ENCODE measurements at places on chromosomes 4 and X.
A peak's percentile ranks its signal among the peaks of the same experiment; 100 is the strongest.

DNA sequence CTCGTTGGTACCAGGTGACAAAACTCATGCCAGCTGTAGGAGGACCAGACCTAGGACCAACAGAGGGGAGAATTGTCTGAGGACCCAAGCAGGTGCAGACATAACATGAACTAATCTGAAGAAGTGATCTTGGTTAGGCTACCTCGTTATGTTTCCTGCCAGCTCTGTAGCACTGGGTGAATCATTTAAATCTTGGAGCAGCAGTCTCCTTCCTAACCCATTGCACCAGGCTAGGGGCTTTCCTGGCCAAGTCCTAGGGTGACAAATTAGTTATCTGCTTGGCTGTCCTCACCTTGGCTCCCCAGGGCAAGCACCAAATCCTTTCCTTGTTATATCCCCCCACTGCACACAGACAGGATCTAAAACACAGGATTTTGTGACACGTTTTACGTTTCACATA lies 87.8 kb downstream of the WWC2 start:
- no peak for DNase-seq

GRCh38 chr4:79267671-79268070 lies 58.2 kb downstream of the NAA11 start:
- DNase-seq = no peak

DNA sequence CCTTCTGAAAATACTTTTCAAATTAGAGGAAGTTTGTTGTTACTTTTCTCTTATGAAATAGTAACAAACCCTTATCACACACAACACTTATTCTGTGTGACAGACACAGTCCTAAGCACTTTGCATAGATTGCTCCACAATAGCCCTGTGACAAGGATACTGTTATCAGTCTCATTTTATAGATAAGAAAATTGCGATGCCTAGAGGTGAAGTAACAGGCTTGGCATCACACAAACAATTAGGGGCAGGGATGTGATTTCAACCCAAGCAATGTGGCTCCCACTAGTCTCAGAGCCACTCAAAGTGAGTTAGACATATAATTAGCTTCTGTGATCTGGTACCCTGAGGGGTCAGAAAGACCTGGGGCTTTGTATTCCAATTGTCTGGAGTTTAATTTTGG lies 339.9 kb downstream of the FBXO8 start:
- no peak for DNase-seq

GRCh38 chr4:165364452-165365080 lies 14.2 kb upstream of the CPE start:
- no peak for DNase-seq

DNA sequence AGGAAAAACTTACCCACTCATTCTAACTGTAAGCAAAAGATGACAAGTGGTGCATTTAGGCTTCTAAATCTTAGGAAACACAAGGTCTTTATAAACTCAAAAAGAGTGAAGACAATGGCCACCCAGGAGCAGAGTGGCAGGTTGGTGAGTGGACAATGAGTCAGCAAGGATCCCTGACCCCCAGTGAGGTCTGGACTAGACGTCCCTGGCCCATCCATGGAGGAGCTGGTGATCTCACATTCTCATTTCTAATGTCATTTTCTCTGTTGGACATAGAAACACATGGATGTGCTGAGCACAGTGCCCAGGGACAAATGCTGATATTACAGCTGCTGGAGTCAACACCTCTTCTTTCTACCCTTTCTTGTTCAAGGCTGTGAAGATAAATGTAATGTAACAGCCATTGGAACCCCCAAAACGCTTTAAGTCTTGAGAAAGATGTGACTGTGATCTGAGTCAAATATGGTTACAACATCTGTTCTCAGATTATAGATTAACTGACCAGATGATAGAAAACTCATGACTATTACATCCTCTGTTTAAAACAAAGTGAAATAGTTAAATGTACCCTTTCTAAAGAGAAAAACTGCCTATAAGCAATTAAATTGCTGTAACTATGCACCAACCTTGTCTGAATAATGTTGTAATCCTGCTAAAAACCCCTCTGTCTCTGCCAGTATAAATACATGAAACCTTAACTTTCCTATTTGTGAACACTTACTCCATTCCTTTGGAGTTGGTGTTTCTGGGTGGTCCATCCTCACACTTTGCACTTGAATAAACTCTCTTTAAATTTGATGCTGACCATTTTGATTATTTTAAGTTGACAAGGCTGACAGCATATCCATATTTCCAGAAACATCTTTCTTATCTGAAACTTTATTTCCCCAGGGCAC lies 92.7 kb downstream of the USP46 start:
- DNase-seq = no peak

GRCh38 chrX:40883021-40883619 lies 147.8 kb upstream of the MED14 start:
- DNase-seq = no peak

- peak; percentile 15 for DNase-seq
Measured at GRCh38 chr4:116387937-116388474, 697.4 kb downstream of the TRAM1L1 start.

GRCh38 chr4:8836664-8837171 lies 34.9 kb downstream of the HMX1 start:
- DNase-seq = no peak

- no peak for DNase-seq
Measured at GRCh38 chrX:79147477-79147876, 3.0 kb downstream of the GPR174 start.

- DNase-seq = no peak
Measured at GRCh38 chrX:31934842-31935370, 863.1 kb upstream of the FTHL17 start.

DNA sequence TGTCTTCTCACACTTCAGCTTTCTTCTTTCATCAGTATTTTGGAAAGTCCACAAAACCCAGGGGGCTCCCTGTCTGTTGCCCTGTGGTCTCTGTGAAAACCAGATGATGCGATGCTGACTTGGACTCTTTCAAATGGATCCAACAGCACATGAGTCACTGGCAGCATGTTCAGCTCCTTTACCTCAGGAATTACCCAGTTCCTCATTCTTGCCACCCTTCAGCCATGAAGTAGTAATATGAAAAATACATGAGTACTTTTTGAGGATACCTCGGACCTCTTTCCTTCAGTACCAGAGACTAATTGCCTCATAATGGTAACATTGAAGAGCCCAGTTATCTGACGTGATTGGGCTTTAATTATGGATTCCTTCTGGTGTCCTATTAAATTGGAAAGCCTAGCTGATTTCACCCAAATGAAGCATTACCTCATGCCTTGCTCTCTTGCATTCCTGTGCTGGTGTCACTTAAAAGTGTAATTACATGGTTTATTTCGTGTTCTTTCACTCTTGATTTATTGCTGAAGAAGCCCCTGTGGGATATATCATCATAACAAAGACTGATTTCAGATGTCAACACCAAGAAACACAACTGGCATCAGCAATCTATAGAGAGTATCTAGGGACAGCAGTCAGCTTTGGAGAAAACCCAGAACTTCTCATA lies 63.4 kb downstream of the NFKB1 start:
- no peak for DNase-seq

DNA sequence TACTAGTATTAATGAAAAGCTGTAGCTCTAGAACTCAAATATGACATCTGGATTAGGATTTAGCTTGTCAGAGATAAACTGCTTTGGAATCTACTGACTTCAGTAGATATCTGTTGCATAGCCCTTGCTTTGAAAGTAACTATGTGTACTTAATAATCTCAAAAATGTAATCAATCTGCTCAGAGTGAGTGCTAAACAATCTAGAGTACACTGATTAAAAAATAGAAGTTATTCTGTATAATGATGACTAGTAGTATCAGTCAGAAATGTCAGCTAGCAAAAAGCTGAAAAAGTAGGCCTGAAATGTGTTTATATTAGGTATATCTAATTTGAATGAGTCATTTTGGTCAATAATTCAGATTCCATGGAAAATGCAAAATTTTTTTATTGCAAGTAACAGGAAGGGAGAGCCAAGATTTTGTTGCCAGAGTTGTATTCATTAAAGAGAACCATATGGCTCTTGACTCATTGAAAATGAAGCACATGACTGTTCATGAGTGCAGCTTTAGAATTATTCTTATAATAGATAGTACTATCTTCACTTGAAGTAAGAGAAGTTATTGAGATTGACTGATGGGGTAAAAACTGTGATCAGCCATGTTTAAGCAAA lies 20.0 kb downstream of the CLCN3 start:
- DNase-seq = peak; percentile 42

DNA sequence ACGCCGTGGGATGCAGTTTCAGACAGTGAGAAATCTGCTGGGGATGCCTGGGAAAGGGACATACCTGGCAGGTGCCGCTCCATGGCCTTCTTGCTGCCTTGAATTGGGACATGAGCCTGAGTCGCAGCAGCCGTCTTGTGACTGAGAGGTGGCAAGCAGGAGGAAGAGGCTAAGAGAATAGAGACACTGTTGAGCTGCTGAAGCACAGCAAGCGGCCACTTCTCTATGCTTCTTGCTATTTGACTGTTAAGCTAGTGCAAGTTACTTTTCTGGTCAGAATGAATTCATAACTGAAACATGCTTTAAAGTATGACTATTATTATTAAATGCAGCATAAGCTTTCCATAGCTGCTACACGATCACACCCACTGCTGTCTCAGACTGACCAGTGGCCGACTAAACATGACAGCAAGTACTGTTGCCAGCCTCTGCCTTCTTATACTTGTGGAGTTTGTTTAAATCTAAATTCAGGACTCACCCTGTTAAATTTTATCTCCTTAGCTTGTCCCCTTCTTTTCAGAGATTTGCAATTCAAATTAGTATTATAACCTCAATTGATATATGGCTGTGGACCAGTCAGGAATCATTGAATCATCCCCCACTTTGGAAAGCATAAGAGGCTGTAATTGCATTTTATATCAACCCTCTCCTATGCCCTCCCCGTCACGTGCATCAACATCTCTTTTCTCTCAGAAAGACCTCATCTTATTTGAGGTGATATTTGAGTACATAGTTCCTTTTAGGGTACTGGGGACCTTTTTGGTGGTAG lies 24.8 kb upstream of the ACSL1 start:
- DNase-seq = no peak

DNA sequence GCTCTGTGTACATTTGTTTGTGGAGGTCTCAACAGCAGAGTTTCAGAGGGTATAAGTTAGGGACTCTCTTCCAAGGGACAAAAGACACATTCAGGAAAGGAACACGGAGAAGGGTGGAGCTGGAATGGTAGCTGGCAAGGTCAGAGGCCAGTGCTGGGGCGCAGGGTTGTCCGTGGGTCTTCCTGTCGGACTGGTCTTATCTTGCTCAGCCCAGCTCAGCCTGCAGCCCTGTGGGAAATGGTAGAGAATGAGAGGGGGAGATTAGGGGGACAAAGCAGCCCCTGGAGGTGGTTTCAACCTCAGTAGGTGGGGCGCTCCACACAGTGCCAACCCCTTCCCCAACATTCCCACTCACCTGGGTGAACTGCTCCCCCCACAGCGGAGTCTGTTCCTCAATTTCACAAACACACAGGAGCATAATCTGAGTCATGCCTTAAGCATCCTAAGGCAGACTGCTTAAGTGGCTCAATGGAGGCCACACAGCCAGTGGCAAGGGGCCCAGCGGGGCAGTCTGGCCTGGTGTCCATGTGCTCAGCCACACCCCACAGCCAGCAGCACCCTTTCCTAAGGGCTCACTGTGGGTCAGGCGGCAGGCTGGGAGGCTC lies 6.9 kb upstream of the HDAC6 start:
- DNase-seq = peak; percentile 10

DNA sequence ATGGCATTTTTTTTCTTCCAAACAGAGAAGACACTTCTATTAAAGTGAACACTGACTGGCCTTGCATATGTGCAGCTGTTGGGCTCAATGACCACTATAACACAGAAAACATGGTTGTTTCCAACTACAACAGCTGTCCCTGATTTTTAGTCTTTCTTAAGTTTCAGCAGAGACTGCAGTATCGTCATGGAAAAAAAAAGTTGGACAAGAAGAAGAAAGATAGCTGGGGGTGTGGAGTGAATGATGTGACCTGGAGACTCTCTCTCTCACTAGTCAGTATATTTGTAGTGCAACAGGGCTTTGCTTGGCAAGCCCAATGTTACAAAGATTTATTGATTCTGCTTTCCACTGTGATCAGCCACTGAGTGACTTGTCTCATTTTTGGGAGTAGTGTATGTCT lies 29.5 kb upstream of the C4orf54 start:
- no peak for DNase-seq

DNA sequence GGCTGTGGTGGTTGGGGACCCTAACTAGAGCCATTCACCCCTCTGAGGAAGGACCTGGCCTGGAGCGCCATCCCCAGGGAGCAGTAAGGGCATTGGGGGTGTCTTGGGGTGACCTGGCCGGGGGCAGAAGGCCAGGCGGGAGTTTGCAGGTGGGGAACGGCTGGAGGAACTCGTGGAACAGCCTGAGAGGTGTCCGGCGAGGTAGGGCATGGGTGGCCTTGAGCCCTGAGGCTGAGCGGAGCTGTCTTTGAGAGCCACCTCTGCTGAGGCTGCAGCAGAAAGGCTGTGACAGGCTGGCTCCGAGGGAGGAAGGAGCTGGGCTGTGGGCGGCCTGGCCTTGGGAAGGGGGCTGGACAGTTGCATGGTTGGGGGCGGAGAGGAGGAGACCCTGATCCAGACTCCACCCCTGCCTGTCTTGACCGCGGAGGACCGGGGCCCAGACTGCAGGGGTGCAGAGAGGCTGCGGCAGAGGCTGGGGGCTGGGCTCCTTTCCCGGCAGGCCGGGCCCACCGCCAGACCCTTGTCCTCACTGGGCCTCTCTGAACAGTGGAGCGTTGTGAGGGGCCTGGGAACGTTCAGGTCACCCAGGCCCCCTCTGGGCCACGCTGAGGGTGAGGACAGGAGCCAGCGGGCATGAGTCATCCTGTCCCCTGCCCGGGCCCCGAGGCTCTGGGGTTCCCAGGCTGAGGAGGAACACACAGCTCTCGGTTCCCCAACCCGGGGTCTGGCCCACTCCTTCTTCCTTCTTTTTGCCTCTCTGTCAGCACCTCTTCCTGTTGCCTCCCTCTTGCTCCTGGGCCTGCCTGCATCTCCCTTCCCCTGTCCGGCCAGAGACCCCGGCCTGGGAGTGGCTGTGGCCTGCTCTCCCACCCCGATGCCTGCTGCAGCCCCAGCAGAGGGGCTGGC lies 8.1 kb downstream of the SH3BP2 start:
- DNase-seq = no peak

DNA sequence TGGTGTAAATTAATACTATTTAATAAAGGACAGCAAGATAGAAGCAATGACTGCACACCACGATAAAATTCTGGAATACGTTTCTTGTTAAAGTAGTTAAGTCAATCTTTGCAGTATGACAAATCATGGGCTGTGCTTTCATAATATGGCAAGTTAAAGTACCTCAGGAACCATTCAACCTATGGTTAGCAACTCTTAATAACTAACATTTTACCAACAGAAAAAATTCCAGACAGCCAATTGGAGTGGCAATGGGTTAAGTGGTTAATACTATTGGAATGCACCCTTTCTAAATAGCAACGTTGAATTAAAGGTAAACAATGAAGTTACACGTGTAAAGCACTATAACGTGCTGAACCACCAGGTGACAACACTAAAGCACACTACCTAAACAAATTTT lies 72.4 kb upstream of the ZCCHC13 start:
- DNase-seq = no peak

- no peak for DNase-seq
Measured at GRCh38 chr4:153731239-153731638, 28.6 kb downstream of the RNF175 start.

- no peak for DNase-seq
Measured at GRCh38 chr4:101290654-101291053, 56.7 kb downstream of the PPP3CA start.

- peak; percentile 52 for DNase-seq
Measured at GRCh38 chrX:77493677-77494553, 46.7 kb downstream of the FGF16 start.

GRCh38 chr4:159079074-159079473 lies 23.8 kb upstream of the RAPGEF2 start:
- no peak for DNase-seq
